Cortex of kidney (tissue), 1 donor: ENCODE measurements at places on chromosomes 7 and 10.

DNA sequence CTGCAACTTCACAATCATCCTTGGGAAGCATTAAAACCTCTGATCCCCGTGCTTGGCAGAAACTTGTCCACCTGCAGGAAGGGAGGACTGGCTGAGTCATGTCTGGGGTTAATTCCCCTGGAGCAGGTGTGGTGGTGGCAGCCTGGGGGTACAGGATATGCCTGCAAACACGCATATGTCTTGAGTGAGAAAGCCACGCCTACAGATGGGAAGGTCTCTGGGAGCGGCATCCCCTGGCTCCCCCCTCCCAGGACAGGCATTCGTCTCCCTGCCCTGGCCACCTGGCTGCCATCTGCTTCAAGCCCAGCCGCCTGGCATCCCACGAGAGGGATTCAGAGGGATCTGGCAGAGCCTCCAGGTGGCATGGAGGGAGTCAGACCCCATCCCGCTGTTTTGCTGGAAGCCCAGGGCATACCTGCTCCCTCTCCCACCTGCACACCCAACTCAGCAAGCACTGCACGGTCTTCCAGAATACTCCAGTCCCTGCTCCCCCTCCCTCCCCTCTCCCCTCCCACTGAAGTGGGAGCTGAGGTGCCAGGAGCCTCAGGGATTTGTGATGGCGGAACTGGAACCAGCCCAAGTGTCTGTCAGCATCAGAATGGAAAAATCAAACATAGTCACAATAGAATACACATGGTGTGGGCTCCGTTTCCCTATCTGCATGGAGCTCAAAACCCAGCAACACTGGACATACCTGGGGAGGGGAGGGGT, 61.0 kb downstream of the CAMK2B start:
- DNase-seq, result no peak

GRCh38 chr7:96308950-96309263, 13.0 kb downstream of the SLC25A13 start:
- no peak for DNase-seq

- no peak for DNase-seq
These were observed 42.1 kb downstream of the PPP1R9A start for GRCh38 chr7:94949532-94949931.

- DNase-seq, result no peak
These were observed 60.5 kb downstream of the PPP1R17 start for GRCh38 chr7:31747553-31747952.

GRCh38 chr10:31426401-31426800, 107.4 kb downstream of the ZEB1 start:
- DNase-seq, result no peak

DNA sequence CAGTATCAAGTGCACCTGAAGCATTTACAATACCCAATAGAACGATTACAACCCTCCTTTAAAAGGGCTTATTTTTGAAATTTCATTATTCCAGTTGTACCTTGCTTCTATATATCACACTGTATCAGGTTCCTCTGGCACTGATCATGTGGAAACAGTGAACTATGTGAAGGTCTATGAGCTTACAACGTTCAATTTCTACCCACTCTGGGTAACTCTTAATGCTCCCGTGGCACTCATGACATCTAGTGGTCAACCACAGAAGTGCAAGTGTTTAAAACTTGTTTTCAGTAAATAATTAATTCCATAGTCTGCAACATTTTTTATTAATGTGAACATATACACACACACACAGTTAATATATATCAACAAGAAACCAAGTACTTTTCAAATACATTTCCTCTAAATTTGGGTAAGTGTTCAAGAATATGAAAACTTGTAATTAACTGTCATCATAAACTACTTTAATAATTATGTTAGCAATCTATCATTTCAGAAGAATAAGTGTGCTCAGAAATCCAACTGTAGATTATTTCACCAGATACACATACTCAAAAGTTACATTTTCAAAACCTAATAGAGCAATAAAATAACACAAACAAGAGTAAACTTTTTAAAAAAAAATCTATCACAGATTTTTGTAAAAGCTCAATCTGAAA, 61.0 kb downstream of the MPP7 start:
- no peak for DNase-seq

GRCh38 chr10:76649723-76650127, 987.9 kb downstream of the KCNMA1 start:
- DNase-seq, result no peak

DNA sequence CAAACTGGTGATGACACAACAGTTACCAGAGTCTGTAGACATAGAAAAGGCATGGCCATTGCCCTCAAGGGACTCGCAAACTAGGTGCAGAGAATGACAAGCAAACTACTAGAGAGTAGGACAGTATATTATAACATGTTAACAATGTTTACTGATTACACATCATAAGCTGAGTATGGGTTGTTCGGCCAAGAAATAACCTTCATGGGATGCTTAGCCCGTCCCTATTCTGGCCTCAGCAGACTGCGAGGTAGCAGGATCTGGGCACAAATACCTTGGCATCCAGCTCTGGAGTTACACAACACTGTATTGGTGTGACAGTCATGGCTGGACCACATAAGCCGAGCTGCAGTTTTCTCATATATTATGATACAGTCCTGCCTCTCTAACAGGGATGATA, 51.4 kb downstream of the ABCB4 start:
- DNase-seq, result no peak

GRCh38 chr7:38629651-38630510, 1.3 kb downstream of the AMPH start:
- no peak for DNase-seq

DNA sequence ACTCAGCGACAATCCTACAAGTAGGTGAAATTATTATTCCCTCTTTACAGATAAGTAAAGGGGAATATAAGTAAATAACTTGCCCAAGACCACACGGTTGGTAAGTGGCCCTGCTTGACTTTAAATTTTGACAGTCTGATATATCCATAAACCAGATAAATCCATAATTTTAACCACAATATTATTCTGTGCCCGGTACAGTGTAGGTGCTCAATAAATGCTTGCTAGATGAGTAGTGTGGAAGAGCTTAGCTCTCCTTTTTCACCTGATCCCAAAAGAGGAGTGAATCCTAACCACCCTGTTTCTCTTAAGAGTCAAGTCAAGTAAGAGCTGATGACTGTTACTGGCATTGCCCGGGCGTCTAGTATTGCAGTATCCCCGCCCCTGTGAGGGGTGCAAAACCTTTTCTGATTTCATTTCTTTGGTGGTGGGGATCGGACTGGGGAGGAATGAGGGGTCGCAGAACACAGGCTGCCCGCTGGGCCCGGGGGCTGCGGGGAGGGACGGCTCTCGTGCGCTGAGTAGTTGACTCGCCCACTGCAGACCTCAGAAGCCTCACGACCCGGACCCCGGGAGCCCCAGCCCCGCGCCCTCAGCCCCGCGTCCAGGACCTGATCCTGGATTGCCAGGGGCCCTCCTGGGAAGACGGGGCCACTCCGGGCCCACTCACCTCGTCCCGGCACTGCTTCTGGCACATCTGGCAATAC, 490 bp downstream of the KIN start:
- DNase-seq, result no peak

DNA sequence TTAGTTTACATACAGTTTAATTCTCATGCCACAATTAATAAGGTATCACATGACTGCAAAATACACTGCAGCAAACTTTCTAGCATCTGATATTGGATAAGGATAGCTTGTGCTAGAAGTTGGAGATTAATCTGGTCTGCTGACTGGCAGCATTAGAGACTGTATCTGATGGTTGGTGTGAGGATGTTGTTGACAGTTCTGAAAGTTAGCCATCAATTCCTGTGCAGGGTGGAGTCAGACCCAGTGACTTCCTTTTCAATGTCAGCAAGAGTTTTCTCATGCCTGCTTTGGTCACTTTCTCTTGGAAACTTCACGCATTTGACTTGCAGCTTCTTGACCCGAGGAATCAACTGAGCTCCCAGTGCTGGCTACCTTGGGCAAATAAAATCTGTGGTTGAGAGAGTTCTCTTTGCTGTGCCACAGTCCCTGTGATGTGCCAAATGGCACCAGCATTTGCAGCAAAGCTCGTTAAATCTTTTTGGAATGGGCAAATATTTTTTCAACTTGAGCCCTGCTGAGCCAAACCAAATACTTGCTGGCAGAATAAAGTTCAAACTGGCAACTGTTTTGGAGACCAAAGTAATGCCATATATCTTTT, 233.0 kb downstream of the TRIL start:
- DNase-seq, result no peak

DNA sequence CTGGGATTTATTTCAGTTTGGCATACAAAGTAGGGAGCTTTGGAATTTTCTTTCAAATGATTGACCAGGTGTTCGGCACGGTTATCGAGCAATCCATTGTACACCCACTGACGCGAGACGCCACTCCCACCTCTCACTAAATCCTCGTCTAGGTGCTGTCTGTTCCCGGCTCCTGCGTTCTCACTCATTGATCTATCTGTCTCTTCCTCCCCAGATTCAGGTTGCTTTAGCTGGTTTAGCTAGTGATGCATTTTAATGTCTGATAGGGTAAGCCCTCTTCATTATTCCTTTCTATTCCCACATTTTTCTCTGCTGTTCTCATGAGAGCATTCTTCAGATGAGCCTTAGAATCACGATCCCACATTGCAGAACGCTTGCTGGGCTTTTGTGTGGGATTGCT, 91.7 kb downstream of the ELFN1 start:
- DNase-seq, result no peak

GRCh38 chr10:117363028-117363427, 12.2 kb downstream of the PDZD8 start:
- no peak for DNase-seq

- no peak for DNase-seq
These were observed 14.5 kb downstream of the AKR1B1 start for GRCh38 chr7:134444198-134444960.

- DNase-seq, result no peak
These were observed 125.0 kb downstream of the FAM53B start for GRCh38 chr10:124619195-124619594.

DNA sequence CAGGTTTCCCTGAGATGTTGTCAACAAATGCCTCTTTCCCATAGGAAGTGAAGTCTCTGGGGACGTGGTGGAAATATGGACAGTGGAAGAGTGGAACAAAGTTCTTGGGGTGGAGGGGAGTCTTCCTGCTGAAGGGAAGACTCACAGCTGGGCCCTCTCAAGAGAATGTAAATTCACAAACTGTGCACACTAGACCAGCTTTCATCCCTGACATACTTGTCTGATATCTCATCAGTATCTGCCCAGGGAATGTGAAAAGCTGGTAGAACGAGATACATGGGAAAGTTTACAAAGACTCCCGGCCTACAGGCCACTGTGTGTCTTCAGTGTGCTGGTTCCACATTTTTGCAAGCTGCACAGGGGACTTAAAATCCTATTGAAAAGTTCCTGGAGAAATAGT, 16.7 kb upstream of the CCDC3 start:
- DNase-seq, result no peak
